ENCODE measurements at places on chromosomes 11 and 22.

- no peak for DNase-seq
These were observed 89.6 kb upstream of the API5 start for GRCh38 chr11:43222215-43222614.

- no peak for DNase-seq
These were observed 440.0 kb downstream of the NELL1 start for GRCh38 chr11:21109341-21109740.

GRCh38 chr11:114098927-114099326 lies 39.4 kb downstream of the ZBTB16 start:
- no peak for DNase-seq

DNA sequence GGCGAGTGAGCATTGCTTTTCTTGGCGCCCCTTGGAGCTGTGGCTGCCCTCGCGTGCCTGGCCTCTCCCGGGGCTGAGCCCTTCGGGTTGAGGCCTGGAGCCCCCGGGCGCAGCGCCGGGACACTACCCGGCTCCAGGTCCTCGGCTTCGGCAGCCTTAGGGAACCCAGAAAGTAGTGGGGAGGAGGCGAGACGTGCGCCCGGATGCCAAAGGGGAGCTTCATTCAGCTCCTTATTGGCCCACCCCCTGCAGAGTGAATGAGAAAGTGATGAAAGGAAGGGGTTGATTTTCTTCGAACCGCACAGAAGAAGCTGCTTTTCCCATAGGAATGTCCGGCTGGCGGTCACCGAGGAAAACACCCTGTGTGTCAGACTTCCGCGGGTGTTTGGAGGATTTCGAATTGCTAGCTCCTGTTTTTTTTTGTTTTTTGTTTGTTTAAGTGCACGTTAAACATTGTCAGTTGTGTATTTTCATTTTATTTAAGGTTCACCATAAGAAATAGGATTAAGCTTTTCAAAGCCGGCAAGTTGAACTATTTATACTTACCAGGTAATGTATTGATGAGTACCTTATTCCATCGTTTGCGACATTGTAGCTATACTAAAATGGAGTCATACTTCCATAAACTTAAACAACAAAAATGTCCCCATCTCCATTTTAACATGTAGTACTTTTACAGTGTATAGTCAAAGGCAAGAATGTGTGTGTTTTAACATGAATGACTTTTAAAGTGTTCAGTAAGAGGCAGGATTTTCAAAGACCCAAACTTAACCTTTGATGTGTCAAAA lies 841 bp upstream of the EIF4G2 start:
- DNase-seq, result peak; percentile 52

DNA sequence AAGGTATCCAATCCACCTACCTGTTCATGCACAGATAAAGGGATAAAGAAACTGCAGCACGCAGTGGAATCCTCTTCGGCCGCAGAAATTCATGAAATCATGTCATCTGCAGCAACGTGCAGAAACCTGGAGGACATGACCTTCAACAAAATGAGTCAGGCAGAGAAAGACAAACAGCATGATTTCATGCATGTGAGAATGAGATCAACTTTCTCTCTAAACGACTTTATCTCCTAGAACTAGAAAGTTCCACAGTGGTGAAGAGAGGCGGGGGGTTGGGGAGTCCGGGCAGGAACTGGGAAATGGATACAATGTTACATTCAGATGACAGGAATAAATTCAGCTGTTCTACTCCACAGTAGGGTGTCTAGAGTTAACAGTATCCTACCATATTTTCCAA lies 9.9 kb downstream of the RGL4 start:
- no peak for DNase-seq

GRCh38 chr11:80031014-80031600 lies 590.3 kb upstream of the TENM4 start:
- no peak for DNase-seq

DNA sequence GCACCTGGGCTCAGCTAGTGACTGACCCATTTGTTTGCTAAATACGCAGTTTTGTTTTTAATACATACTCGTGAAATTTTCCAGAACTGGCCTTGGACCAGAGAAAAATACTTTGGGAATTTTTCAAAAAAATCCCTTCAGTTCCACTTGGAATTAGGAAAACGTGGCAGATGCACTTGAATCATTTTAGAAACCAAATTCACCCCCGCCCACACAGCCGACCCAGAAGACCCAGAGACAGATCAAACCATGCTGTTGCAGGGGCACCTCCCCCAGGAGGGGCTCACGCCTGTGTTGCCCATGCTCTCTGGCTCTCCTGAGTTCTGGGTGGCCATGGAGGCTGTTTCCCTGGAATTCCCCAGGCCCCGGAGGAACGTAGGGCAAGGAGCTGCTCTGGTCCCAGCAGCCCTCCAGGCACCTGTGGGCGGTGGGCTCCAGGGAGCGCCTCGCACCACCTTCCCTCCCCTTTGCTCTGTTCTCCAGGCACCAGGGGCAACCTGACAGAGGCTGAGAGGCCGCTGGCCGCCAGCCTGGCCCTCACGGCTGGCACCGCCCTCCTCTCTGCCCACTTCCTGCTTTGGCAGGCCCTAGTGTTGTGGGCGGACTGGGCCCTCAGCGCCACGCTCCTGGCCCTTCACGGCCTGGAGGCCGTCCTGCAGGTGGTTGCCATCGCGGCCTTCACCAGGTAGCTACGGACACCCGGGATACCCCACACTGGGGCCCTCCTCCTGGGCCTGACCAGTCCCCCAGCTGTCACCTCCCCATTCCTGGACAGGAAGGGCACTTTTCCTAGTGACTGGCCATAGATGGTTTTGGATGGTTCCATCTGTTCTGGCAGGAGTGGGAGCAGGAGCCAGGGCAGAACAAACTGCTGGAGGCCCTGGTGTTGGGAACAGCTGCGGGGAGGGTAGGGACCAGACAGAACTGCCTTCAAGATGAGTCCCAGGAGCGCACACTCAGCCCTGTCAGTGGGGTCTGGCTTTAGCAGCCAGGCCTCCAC lies 3.3 kb upstream of the EPS8L2 start:
- DNase-seq, result no peak

- DNase-seq, result no peak
These were observed 17.4 kb downstream of the LUZP2 start for GRCh38 chr11:24514219-24514594.

DNA sequence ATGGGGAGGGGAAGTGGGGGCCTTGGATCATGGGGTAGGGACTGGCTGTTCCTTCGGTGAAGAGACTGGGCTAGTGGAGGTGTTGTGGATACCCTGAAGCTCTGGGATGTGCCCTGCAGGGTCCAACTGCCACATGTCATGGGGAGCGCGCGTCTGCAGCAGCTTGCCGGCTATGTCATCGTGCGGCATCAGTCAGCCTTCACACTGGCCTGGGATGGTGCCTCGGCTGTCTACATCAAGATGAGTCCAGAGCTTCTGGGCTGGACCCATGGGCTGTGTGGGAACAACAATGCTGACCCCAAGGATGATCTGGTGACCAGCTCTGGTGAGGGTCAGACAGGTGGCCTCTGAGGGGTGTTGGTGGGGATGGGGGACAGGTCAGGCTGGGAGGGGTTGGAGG lies 9.9 kb downstream of the OTOG start:
- no peak for DNase-seq

GRCh38 chr22:47044722-47045535 lies 282.5 kb downstream of the TBC1D22A start:
- DNase-seq, result no peak

DNA sequence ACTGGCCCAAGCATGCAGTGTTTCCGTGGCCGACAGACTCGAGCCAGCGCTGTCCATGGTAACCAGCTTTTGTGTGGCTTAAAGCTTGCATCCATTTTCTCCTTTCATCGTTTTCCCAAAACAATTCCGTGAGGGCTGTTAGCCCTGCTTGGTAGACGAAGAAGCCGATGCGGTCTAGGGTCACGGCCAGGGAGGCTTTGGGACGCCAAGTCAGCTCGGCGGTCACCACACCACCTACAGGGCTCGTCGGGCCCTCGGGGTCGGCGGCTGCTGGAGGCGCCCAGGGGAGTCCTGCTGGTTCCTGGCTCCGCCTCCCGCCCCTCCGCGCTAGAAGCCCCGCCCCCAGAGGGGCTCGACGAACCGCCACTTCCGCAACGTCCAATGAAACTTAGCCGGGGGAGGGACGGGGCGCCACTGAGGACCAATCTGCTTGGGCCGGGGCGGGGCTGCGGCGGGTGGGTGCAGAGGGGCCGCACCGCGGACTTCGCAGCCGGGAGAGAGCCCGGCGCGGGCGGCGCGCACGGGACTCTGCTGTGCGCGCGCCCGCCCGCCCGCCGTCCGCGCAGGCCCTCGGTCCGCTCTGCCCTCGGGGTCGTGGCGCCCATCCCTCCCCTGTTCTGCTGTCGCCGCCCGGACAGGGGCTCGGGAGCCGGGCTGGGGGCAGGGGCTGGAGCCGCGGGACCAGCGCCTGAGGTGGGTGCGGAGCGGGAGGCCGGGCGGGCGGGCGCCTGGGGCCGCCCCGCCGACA lies at the start of gene TIGD3:
TSS of gene TIGD3 (plus strand) at position 487 of the 748 bp plus-strand sequence. CDS start 1,058 bp downstream, outside the sequence.
- peak; percentile 69 for DNase-seq

- DNase-seq, result no peak
These were observed 5.8 kb downstream of the SELENOO start for GRCh38 chr22:50206599-50206998.

GRCh38 chr11:32839308-32839707 lies 9.6 kb downstream of the PRRG4 start:
- no peak for DNase-seq

- DNase-seq, result no peak
These were observed 21.0 kb downstream of the RPL3 start for GRCh38 chr22:39298241-39298987.
